ENCODE measurements at places on chromosomes 2 and 18.
A peak's percentile ranks its signal among the peaks of the same experiment; 100 is the strongest.

DNA sequence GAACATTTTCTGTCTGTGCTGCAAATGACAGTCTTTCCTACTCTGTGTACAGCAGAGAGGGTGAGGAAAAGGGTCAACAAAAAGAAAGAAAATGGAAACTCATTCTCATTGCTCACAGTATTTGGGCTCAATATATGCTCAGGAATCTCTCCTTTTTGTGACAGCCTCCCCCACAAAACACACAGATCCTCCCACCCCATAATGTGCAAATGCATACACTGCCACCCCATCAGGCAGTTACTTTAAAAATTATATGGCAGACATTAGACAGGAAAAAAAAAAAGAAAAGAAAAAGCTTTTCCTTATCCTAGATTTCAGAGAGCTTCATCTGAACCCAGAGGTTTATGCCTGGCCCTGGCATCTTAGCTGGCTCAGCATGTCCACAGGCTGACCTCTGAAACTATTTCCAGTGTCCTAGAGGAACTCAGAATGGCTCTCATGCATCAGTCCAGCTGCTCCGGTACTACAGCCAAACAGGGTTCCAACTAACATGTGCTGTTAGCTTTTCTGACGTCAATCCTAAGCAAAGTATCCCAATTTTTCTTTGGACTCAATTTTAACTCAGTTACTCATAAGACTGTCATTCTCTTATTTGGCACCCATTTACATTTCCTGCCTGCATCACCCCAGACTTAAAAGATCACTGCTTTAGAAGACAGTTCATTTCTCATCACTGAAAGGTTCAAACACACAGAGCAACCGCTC lies 105.9 kb downstream of the RBMS1 start:
- peak; percentile 95 for DNase-seq

- DNase-seq, result no peak
Measured at GRCh38 chr18:37637478-37637850, 71.9 kb upstream of the CELF4 start.

- DNase-seq, result no peak
Measured at GRCh38 chr2:96146153-96146880, 1.1 kb upstream of the DUSP2 start.

DNA sequence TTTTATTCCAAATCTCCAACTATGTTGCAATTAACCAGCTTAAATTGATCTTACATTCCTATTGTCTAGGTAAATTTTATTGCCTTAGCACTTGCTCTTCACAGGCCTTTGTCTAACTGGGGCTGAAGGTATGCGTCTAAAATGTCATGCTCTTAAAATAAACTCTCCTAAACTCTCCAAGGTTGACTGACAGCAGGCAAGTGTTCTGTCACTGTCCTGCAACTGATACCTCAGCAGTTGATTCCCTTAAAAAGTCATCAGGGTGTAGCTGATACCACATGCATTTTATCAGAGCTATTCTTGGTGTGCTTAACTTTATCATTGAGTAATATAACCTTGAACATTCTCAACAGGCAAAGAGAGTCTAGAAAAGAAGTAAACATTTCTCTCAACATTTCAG lies 680 bp downstream of the TTN start:
- no peak for DNase-seq

DNA sequence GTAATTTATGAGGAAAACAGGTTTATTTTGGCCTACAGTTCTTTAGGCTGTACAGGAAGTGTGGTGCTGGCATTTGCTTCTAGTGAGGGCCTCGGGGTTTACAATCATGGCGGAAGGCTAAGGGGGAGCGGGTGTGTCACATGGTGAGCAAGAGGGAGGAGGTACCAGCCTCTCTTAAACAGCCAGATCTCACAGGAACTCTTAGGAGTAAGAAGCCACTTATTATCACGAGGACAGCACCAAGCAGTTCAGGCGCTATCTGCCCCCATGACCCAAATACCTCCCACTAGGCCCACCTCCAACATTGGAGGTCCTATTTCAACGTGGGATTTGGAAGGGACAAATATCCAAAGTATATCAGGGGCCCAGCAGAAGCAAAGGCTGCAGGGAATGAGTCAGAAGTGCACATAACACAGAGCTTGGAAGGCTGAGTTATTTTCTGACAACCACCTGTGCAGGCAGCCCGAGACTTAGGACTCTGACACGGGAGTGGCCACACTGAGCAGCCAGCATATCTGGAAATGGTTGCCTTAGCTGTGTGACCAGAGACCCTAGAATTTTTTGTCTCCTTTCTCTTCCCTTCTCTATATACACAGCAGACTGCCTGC lies 170.9 kb downstream of the PRPF40A start:
- no peak for DNase-seq

DNA sequence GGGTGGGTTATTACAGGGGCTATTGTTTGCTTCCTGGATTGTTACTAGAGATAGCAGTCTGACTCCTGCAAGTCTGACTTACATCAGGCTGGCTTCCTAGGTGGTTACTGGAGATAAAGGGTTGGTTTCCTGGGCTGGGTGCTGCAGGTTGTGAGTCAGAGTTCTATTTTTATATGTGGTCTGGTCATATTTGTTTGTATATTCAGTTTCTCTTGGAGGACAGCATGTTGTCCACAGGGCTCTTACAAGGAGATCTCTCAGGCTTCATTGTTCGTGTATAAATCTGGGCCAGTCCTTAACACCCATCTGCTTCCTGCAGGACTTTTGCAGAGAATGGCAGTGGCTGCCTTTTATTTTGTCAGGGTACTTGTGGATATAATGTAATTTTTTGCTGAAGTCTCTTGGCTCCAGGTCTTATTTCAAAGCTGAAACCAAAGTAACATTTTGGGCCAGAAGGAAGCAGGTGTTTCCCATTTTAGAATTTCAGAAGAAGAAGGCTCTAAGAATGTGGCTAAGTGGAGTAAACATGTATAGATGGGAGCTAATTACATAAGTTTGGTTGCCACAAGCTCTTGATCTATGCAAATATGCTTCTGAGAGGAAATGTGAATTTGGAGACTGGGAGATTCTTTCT lies 65.9 kb upstream of the SLC16A14 start:
- peak; percentile 74 for DNase-seq

GRCh38 chr2:12819103-12819475 lies 102.4 kb downstream of the TRIB2 start:
- DNase-seq, result peak; percentile 96

GRCh38 chr2:222912776-222913175 lies 51.9 kb downstream of the ACSL3 start:
- DNase-seq, result no peak

- no peak for DNase-seq
Measured at GRCh38 chr2:140775411-140775810, 1355.4 kb downstream of the LRP1B start.

DNA sequence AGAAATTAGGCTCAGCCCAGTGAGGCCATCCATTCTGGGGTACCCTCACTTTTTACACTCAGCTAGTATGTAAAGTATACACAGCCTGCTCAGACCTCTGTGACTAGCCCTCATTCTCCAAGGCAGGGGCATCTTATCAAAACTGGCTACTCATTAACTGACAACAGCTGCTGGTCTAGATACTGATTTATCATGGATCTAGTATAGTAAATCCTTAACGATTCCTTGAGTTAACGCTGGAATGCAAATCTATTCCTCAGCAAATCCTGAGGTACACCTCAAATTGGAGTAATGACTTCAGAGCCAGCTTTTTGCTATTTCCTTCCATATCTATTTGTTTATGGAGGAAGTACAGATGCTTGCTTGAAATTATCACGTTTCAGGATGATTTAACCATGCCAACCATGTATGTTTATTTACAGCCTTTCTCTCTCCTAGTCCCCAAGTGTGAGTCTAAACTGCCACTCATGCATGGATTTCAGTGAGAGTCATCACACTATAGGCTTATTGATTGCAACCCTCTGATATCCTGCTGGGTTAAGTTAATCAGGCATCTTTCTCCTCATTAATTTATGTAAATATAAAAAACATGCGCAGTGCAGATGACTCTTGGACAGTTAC lies 70.2 kb upstream of the DOK6 start:
- no peak for DNase-seq
